NCI-H460 (cell line): ENCODE measurements at places on chromosomes 1 and 21.

- DNase-seq = no peak
Measured at GRCh38 chr1:171152549-171152948, 32.6 kb upstream of the FMO2 start.

DNA sequence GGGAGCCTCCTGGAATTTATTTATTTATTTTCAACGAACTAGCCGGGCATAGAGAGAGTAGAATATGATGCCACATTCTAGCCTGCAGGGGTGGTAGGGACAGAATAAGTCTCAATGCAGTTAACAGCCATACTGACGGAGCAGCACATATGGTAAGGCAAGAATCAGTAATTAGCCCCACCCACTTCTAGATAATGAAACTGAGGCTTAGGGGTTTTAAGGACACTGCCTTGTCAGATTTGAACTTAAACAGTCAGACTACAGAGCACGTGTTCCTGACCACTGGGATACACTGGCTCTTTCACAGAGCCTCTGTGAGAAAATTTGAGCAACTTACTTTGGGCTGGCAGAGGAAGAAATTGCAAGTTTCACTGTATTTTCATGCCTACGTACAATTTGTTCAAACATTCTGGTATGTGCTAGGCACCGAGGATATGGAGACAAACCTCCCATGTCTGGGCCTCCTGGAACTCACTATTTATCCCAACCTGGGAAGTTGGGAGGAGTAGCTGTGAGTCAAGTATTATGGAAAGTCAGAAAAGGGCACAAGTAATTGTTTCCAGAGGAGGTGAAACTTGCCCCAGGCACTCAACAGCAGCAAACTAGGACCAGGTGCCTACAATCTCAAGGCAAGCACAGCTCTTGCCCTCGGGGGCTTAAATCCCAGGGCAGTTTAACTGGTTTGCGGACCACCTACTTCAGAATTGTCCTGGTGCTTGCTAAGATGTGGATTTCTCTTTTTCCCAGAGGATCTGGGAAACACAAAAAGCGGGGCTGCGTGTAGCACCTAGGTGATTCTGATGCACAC lies 1.6 kb upstream of the CLIC4 start:
- no peak for DNase-seq

- DNase-seq = no peak
Measured at GRCh38 chr1:207872621-207873020, 38.3 kb downstream of the CD34 start.

DNA sequence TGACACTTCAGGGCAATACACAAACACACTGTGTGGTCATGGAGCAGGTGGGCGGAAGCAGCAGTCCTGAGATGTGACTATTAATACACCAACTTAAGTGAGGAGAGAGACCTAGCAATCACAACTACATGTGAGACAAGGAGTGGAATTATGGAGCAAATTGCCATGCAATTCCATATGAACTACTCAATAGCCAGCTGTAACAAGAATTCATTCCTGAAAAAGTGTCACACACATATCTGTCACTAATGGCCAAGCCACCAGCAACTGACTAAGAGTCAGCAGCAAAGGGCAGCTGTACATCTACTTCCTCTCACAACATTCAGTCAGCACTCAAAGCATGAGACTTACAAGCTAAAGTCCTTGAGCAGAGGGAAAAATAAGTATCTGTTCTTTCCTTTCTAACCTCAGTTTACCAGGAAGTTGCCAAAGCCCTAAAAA lies 46.2 kb downstream of the GPR3 start:
- DNase-seq = no peak

DNA sequence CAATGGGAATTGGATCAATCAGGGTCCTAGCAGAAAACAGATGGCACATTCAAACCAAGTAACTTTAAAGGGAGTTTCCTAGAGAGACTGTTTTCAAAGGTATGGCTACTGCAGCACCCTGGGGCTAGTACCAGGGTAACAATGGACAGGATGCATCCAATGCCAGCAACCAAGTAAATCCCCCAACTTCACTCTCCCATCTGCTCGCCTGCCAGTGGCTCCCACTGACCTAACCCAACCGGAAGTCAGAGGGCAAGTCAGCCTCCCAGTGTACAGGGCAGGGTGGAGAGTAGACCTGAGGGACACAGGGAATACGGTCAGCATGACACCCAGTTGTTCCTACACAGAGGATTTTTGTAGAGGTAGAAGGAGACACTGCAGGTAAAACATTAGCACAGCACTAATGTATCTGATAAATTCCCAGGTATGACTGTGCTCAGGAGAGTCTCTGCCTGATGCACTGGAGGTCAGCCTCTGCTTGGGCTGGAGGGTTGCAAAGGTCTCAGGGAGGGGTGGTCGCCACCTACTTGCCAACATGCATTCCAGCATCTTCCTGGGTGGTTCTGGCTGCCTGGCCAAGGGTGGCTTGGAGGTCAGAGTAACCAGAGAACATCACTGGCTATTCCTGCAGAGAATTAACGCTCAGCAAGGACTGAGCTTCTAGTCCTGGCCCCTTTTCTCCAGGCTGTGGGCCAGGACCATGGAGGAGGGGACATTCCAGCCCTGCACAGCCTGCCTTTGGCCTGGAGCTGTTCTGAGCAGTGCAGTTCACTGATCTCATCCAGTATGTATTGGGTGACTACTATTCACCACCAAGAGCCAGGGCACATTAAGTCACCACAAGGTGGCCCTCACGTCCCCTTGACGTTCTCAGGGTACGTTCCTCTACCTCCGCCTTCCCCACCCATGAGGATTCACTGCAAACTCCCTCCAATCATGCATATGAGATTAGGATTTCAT lies 5.1 kb upstream of the GJA4 start:
- DNase-seq = no peak

GRCh38 chr1:25658791-25659431 lies 42.3 kb downstream of the MAN1C1 start:
- no peak for DNase-seq

- DNase-seq = no peak
Measured at GRCh38 chr1:184408580-184408979, 21.8 kb downstream of the C1orf21 start.

- no peak for DNase-seq
Measured at GRCh38 chr1:45913731-45914501, 110.5 kb downstream of the MAST2 start.

GRCh38 chr1:221638595-221638994 lies 103.3 kb downstream of the DUSP10 start:
- no peak for DNase-seq

DNA sequence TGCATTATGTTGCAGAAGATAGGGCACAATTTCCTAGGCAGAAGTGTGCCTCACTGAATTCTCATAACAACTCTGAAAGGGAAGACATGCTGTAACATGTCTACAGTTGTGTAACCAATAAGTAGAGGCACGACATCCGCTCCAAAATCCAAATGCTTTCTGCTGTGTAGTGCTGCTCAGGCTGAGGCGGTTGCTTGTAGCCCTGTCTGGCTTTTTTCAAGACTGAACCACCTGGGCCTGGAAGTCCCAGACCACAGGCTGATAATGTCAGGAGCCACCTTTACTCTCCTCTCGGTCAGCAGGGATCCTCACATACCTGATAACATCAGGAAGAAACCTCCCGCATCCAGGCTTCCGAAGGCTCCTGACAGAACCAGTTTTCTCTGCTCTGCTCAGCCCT lies 10.9 kb downstream of the AKNAD1 start:
- DNase-seq = no peak

- DNase-seq = no peak
Measured at GRCh38 chr1:237890822-237891221, at the start of gene ZP4. Gene ZP4 (minus strand): TSS chr1:237890922. CDS start chr1:237890635, 287 bp downstream.

DNA sequence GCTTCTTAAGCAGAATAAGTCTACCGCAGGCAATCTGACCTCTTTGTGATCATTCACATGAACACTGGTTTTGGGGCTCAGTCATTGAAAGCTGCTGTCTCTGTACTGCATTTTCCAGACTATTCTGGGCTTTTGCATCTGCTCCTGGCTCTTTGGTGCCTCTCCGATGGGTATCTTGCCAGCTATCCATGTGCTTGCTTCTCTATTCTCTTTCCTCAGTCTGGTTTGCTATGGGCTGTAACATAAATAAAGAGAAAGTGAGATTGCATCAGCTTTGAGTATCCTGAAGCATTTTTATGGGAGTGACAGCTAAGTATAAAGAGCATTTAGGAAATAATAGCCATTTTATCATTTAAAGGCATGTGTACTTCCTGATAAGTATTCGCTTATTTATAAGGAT lies 70.7 kb downstream of the C1orf21 start:
- DNase-seq = no peak

DNA sequence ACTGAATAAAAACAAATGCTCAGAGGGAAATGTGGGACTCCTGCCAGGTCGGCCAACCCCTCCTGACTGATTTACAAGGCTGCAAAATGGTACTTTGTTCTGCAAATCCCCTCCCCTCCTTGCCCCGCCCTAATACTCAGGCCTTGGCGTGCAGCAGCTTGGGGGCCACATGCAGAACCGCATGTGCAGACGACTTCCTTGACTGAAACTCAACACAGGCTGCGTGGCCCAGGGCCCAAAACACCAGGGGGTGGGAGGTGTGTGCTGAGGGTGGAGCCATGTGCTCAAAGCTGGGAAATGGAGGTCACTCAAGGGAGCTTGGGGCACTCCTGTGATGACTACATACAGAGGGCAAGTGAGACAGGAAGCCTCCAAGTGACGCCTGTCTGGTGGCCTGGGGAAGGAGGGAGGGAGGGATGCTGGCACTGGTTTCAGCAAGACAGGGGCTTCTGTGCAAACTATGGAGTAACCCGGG lies 87.2 kb downstream of the MRPL37 start:
- no peak for DNase-seq

- DNase-seq = no peak
Measured at GRCh38 chr1:15947382-15948090, 28.4 kb downstream of the ZBTB17 start.

DNA sequence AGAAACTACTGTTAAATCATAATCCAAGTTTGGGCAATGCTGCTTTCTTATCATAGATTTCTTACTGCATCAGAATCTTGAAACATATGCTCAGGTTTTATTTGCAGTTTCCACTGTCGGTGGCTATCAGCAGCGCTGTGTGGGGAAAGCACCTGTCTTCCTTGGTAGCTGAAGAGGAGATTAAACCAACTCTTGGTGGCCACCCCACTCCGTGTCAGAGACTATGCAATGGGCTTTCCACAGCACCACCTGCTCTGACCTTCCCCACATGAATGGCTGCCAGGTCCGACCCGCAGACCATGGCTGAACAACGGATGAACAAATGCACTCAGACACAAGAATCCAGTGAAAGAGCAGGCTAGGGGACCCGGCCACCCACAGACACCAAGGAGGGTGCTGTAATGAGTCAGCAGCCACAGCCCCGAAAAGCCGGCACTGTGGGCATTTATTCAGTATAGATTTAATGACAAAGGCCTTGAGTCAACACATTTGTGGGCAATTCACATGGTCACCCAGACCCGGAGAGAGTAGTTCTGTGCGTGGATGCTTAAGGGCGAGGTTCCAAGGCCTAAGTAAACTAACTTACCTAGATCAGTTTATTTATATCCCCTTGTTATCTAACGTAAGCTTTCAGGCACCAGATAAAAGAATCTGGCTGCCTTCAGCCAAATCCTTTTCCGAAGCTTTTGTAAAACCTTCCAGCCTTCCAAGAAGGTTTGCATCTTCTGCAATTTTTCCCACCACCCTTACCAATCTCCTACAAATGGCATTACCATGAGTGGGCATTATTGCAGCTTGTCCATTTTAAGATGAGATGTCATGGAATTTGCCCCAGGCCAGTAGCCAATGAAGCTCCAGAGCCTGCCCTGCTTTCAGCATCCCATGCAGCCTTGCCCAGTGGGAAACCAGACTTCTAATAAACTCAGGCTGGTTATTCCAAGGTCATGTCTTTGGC lies 82.7 kb downstream of the HLCS start:
- DNase-seq = no peak

DNA sequence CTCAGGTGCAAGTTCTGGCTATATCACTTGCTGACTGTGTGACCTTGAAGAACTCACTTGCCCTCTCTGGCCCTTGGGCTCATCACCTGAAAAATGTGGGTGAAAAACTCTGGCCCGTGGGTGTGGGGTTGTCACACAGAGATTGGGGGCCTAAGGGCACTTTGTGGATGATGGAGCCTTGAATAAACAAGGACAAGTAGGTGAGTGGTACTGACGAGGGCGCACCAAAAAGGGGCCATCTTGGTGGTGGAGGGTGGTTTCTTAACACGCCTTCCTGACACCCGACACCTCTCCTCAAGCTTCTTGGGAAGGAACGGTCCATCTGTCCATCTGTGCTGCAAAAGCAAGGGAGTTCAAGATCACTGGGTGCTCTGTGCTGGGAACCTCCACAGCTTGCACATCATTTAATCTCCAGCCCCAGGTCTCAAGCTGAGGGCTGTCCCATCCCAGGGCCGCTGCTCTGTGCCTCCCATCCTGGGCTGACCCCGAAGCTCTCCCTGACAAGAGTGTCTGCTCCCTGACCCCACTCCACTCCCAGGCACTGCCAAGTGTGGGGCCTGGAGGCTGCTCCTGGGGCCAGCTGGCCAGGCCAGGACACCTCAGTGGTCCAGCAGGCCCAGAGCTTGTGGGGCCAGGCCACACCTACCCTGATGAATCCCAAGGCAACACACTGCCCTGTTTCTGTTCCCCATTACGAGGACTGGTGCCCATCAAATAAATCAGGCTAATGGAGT lies 97.3 kb downstream of the GLIS1 start:
- DNase-seq = no peak

DNA sequence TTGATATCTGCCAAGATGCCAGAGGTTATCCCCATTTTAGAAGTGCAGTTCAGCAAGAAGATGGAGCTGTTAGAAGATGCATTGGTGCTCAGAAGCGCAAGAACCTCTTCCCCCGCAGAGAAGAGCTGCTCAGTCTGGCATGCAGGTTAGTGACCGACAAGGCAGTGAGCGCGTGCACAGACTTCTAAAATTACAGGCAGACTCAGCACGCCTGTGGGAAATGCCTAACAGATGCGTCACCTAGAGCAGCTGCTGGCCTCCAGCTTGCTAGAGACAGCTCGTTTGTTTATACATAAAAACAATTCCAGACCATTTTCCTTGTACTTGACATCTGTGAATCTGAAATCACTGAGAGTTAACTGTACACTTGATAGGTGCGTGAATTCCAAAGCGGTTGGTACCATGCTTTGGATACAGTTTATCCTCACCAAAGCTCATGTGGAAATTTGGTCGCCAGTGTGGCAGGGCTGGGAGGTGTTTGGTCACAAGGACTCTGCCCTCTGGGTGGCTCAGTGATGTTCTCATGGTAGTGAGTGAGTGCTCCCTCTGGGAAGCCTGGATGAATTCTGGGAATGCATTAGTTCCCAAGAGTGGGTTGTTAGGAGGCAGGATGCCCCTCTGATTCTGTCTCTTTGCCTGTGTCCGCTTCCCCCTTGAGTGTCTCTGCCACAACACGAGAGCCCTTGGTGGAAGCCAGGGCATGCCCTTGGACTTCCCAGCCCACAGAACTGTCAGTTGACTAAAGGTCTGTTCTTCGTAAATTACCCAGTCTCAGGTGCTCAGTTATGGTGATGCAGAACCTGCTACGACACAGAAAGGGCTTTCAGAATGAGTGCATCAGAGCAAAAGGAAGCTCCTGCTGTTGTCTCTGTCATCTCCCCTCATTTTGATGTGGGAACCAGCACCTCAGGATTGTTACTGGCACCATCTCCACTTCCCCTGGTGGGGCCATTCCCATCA lies 24.4 kb downstream of the SNAP47 start:
- peak; percentile 79 for DNase-seq

GRCh38 chr1:244362476-244362875 lies 89.2 kb downstream of the ADSS2 start:
- no peak for DNase-seq

GRCh38 chr1:7595336-7595735 lies 175.8 kb upstream of the VAMP3 start:
- DNase-seq = no peak
